NCI-H510A (cell line): ENCODE measurements at places on chromosomes 2 and 18.

- DNase-seq: no peak
These were observed 190.8 kb upstream of the PARD3B start for GRCh38 chr2:204354442-204354856.

DNA sequence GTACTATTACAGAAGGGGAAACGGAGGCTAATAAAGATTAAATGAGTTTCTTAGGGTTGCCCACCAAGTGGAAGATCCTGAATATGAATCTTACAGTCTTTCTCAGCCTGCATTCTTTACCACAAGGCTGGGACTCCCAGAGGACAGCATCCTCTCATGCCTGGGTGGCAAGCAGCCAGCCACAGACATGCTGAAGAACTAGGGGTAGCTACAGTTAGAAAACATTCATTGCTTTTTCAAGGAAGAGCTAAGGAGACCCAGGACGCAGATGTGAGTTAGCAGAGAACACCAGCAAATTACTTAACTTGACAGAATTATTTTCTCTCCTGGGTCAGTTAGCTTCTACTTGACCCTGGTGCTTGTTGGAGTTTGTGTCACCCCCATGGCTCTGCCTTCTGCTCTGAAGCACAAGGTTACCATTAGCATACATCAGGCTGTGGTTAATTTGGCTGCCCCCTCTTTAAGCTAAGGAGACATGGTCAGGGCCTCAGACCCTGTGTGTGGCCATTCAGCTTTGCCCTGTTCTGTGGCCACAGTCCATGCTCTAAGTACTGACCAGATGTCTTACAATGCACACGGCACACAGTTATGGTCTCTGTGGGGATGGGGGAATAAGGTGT lies 132.3 kb upstream of the TNP1 start:
- DNase-seq: no peak

GRCh38 chr2:225355788-225356187 lies 43.7 kb upstream of the NYAP2 start:
- no peak for DNase-seq

DNA sequence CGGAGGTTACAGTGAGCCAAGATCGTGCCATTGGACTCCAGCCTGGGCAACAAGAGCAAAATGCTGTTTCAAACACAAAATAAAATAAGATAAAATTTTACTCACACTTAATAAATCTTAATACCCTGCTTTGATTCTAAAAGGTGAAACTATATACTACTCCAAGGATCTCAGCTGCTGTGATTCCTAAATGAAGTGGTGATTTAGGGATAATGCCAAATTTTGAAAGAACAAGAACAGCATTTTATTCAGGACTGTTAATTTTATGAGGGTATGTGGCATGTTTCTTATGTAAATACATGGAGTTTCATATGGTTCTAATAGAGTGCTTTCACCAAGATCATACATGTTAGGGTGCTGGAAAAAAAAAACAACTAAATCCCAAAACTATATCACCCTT lies 199.7 kb upstream of the PID1 start:
- DNase-seq: no peak

DNA sequence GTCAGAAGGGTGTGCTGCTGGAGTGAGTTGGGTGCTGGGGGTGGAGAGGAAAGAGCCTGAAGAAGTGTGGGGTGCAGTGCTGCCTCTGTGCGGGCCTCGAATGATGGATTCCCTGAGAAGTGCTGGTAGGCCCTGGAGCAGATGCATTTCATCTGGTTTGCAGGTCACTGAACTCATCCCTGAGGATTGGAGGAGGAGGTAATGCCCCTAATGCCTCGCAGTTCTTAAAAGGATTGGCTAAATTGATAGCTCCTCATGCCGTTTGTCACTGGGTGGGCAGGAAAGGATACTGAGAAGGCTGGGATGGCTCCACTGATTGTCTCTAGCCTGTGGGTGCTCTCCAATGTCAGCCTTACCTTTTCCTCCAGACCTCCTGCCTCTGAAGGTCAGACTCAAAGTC lies 74.1 kb downstream of the CTIF start:
- no peak for DNase-seq

DNA sequence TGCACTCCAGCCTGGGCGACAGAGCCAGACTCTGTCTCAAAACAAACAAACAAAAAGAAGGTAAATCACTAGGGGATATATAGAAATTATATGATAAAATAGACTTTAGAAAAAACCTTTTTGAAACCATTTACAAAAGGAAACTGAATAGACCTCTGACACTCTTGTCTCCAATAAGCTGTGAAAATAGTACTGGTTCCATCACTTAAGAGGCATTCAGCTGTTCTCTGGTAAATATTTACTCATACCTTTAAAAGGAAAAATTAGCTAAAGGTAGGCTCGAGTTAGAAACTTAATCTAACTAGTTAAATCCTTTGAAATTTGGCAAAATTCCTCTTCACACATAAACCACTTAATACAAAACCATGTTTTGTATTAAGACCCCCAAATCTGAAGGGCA lies 21.4 kb downstream of the RAB27B start:
- no peak for DNase-seq

DNA sequence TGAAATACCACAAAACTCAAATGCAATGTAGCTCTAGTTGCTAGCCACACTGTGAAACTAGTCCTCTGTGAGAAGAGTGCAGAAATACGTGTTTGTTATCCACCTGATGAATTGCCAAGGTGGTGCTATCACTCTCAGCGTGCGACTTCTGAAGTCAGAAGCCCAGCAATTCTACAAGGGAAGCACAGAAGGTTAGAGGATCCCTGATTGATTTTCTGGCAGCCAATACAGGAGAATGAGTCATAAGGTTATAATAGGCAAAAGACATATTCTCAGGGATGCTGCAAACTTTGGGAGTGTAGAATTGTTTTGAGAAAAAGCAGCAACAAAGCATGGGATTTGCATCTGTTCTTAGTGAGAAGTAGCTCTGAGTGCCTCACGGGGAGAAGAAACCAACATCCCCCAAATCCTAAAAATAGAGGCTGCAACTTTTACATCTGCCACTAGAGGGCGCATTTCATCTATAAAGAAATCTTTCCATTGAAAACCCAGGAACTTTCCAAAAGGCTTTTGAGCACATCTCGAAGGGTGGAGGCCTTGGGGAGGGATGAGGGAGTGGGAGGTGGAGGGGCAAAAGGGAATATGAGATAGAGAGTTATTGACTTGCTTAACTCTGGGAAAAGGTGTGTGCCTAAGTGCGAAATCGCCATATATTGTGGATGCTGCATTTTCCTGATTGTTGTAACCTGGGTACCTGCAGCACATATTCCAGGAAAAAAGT lies 78.0 kb downstream of the TMEM182 start:
- DNase-seq: peak; percentile 7

DNA sequence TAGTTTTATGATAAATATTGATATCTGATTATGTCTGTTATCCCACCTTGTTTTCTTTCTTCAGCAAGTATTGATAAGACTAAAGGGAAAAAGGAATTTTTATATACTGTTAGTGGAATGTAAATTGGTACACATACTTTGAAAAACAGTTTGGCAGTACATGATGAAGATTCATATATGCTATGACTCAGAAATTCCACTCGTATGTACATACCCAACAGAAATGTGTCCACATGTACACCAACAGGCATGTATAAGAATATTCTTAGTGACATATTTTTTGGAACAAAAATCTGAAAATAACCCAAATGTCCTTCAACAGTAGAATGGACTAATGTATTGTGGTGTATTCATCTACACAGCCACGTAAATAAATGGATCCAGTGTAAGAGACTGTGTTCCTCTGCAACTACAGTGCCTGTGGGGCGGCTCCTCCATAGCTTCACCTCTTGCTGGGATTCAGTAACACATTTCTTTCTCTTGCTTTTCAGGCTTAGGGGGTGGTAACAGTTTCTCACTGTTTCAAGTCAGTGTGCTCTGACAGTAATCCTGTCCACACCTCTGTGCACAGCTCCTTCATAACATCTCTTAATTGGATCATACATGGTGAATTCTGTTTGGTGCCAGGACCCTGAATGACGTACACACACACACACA lies 35.5 kb upstream of the ALMS1 start:
- DNase-seq: no peak

DNA sequence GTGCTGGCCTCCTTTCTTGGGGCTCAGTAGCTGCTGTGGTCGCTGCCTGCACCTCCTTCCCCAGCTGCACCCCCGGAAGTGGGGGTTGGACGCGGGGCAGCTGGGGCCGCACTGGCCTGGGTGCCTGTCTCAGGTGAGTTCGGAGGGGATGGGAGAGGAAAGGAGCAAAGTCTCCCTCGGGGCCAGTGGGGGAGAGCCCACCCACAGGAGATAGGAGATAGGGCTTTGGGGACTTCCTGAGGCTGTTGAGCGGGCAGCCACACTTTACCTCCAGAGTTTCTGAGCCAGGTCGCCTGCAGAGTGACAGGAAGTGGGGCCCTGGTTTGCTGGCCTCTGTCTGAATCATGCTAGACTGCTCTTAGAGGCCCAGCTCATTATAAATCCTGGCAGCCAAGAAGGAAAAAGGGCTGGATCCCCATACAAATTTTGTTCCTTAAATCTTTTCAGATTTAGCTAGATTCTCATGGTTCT lies 8.1 kb downstream of the MBP start:
- no peak for DNase-seq

DNA sequence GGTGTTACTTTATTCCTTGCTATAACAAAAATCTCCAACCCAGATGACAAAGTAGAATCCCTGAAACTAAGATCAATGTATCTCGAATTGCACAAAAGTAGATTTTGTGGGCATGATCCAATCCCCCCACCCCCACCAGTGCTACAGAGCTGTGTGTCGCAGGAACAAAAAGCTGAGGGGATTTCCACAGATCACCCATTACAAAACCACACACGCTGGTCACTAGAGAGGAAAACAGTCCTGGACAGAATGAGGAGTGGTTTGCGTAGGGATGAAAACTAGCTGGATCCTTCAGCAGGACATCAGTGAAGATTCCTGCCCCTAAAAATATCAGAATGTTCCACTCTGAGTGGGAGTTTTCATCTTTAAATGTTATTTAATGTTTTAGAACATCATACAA lies 165.3 kb upstream of the STK17B start:
- no peak for DNase-seq

GRCh38 chr2:235447210-235447609 lies 46.6 kb upstream of the AGAP1 start:
- DNase-seq: no peak

DNA sequence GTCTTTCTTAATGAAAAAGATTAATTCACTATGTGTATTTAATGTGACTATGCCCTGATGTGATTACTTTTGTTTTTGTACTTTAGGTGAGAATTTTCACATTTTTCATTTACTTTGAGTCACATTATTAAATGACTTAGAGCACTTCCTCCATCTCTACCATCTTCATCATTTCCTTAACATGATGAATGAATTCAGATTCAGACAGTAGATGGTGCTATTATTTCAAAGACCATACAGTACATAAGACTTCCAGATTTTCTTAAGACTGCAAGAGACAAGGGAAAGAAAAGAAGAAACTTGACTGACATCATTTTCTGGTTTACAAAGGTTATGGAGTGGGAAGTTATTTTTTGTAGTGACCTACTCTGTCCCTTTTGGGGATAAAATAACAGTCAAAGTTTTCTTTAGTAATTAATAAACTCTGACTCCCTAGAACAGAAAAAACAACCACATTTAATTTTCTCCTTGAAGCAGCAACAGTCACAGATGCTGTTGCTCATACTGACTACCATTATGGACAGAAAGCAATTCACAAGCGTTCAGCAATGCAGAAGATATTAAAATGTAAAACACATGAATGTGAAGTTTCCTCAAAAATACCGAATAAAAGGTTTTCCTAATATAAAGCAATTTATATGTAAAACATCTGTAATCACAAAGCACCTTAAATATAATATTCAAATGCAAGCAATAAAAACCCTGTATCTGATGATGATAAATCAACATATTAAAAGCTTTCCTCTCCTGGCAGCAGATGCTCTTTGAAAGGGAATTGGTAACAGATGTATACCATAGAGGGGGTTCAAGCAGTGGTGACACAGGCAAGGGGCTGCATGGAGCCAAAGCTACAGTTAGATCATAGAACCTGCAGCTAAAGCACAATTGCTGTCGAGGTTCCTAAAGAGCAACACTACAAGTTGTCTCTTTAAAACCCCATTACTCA lies 1010.9 kb upstream of the NXPH2 start:
- DNase-seq: no peak

- no peak for DNase-seq
These were observed 2.9 kb upstream of the B3GNT7 start for GRCh38 chr2:231392431-231393148.

DNA sequence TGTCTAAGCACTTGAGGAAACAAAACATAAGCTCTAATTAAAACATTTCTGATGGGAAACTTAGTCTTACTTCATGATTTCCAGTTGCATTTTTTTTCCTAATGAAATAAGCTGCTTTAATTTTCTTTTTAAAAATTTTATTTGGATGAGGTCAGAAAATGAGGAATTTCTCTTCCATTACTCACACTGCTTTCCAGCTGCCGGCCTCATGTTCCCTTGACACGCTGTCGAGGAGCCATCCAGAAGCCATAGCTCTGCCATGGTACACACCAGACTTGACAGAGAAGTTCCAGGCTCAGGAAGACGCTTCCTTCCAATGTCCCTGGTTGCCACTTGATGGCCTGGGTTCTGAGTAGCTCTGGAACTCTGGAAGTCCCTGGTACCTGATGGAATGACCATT lies 12.1 kb upstream of the MAPRE2 start:
- no peak for DNase-seq

DNA sequence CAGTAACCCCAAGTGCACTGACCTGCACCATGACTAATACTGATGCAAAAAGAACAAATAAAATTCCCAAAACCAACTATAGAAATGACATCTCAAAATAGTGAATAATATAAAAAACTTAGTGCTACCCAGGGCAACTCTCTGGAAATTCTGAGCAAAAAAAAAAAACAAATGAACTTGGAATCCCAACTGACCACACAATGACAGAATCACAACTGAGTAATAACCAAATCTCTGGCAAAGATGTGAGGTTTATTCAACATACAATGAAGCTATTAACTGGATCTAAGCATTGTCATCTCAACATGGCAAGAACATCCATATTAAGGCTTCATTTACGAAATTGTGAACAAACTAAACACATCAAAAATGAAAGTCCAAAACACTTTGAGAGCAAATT lies 22.7 kb downstream of the EXOC6B start:
- no peak for DNase-seq

- no peak for DNase-seq
These were observed 9.5 kb downstream of the MAPRE2 start for GRCh38 chr18:35050705-35051195.

GRCh38 chr18:9206421-9206820 lies 69.8 kb downstream of the ANKRD12 start:
- DNase-seq: no peak
